ENCODE measurements at places on chromosomes 7 and 10. TPM values are rescaled to one million over a fixed set of nuclear protein-coding genes. Genes with fewer than 3 reads are reported as not detected.

The MOGAT3 gene
- not detected for total RNA-seq

The RARRES2 gene
- 86.2 TPM for total RNA-seq

The OGDHL gene
- total RNA-seq, result 0.79 TPM

The TACR2 gene
- total RNA-seq, result 4.5 TPM

The PRLHR gene
- 0.48 TPM for total RNA-seq
